ENCODE measurements at places on chromosomes 2 and 18.

- DNase-seq: no peak
Measured at GRCh38 chr2:36634981-36635597, 37.1 kb upstream of the FEZ2 start.

GRCh38 chr2:234403074-234403473 is 93.8 kb downstream of the ARL4C start:
- DNase-seq: no peak

DNA sequence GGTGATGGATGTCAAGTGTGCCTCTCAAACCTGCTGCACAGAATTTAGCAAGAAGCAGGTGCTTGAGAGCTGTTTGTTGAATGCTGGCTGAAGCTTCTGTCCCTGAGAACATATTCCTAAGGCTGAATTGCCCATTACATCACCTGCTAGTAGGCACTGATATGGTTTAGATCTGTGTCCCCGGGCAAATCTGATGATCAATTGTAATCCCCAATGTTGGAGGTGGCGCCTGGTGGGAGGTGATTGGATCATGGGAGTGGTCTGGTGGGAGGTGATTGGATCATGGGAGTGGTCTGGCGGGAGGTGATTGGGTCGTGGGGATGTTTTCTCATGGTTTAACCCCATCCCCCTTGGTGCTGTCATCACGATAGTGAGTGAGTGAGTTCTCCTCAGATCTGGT is 128.0 kb downstream of the HRH4 start:
- DNase-seq: no peak

GRCh38 chr2:142048581-142048980 is 82.2 kb downstream of the LRP1B start:
- DNase-seq: no peak

DNA sequence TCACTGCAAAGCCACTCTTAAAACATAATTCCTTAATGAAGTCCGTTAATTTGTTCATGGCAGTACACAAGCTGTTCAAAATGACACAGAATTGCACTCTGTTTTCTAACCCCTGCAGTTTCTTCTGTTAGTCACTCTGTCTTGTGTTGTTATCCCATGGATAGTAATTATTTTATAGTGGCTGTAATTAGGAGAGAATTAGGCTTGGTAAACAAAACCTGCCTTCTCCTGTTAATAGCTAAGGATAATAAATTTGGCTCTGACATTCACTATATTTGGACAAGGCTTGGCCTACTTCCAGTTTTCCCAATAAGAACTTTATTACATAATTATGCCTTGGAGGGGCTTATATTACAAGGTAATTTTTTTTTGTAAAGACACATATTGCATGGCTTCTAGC is 330.3 kb upstream of the FIGN start:
- peak; percentile 16 for DNase-seq

DNA sequence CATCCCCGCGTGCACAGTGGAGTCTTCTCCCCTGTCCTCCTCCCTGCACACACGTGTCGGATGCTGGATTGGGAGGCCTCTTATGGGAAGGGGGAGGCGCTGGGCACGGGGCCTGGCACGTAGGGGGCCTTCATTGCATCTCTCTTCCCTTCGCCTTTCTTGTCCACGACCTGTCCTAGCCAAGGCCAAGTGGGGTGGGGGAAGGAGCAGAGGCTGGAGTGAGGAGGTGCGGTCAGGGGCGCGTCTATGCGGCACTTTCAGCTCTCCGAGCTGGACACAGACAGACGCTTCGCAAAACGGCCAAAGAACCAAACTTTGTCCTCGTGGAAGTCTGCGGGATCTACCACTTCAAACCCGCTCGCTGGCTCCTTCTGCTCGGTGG is 13.4 kb downstream of the ALPG start:
- no peak for DNase-seq

DNA sequence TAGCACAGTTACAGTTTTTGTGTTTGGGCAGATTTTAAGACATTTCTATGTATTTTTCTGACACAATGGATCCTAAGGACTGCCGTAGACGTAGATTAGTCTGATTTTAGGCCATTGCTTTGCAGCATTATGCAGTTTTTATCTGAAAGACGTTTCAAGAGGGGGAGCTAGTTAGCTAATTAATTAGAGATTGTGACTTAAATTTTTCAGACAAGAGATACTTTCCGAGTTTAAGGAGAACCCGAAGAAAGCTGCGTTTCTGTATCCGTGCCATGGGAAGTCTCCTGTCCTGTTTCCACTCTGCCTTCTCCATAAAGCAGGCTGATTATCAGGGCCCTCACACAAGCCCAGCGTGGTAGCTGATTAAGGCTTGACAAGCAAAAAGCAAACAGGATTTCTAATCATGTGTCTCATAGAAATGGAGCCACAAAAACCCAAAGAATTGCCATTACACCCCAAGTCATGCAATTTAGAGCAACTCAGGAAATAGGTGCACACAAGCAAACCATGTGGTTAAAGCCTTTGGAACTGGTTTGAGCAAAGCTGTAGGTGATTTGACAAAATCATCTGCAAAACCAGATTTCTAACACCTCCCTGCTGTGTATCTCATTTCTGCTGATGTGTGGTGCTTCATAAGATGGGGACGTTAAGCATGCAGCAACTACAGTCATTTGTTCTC is 808.1 kb downstream of the RNF144A start:
- no peak for DNase-seq

DNA sequence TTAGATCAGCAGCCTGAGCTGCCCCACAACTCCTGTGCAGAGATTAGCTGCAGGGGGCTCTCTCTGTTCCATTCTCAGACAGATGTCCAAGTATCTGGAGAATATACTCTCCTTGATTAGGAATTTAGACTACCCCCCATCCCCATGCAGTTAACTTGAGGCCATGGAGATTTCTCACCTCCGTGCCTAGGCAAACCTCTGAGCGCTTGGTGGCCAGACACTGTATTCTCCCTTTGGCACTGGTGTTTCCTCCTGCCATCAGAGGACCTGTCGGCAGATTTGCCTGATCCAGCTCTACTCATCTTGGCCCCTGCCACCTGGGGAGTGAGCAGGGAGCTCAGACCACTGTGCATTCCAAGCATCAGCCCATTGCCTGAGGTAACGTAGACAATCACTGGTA is 48.3 kb downstream of the ZNF804A start:
- no peak for DNase-seq

GRCh38 chr18:74724186-74724585 is 126.5 kb downstream of the ZNF407 start:
- no peak for DNase-seq

- DNase-seq: no peak
Measured at GRCh38 chr18:74873629-74874028, 276.0 kb downstream of the ZNF407 start.

DNA sequence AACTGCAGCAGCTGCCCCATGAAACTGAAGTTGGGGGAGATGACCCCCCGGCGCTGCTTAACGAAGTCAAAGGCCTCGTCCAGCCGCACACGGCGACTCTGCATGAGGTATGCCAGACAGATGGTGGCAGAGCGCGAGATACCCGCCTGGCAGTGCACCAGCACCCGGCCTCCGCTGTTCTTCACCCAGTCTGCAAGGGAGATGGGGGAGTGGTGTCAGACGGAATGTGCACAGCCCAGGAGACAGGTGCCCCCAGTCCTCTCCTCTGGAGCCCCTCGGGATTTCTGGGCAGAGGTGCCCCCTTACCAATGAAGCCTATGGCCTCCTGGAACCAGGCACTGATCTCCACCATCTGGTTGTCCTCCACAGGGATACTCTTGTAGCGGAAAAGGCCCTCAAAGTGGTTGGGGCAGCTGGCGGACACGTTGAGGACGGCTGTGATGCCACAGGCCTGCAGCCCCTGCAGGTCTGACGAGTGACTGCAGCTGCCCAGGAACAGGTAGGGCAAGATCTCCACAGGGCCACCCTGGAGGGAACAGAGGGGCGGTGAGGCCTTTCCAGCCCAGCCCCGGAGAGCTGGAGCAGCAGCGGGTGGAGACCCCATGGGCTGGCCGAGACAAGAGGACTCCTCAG is 1.3 kb downstream of the DUSP2 start:
- DNase-seq: peak; percentile 55

GRCh38 chr18:12774982-12775381 is 72.1 kb downstream of the PSMG2 start:
- no peak for DNase-seq

- DNase-seq: no peak
Measured at GRCh38 chr2:45268631-45269030, 259.4 kb upstream of the SIX2 start.

- DNase-seq: no peak
Measured at GRCh38 chr2:204722207-204722606, 176.9 kb downstream of the PARD3B start.

DNA sequence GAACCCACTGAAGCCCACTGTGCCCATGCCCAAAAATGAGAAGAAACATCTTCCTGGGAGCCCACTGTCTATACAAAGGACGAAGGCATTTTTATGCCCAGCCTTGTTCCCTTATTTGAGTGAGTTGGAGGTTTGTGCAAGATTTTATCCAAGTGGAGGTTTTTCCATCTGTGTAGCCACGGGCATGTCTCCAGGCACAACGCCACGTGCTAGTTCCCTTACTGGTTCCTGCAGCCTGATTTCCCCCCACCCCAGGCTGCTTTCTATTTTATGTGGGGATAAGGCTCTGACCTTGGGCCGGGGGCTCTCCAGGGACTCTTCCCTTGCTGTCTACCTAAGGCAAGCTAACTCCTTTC is 22.2 kb upstream of the TXNL4A start:
- DNase-seq: no peak

- no peak for DNase-seq
Measured at GRCh38 chr18:38695559-38696280, 1130.1 kb upstream of the CELF4 start.
